ENCODE measurements at places on chromosomes 1 and 21.

- DNase-seq, result no peak
These were observed 3.3 kb upstream of the KIF21B start for GRCh38 chr1:201026836-201027235.

DNA sequence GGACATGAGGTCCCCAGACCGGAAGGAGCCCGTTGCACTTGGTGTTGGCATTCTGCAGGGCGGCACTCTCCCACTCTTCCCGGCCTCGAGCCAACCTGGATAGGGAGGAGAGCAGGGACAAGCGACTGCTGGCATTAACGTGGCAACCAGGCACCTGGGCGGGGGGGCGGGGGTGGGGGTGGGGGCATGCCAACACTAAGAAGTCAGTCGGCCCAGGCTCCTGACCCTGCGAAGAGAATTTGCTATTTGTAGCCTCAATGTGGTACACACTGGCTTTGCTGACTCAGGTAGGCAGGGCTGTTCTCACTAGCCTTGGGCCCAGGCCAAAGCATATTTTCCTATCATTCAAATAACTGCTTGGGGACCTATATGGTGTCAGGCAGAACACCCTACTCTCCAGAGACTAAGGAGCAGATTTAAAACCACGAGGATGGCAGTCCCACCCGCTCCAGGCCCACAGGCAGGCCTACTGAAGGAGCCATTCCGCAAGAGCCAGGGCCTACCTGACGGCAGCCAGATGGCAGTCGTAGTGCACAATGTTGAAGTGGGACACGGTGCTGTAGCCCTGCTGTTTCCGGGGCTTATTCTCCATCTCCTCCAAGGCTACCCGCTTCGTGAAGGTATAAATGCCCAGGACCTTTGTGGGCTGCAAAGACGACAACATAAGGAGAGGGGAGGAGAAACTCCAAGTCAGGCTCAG, 123.7 kb downstream of the UBR4 start:
- no peak for DNase-seq

DNA sequence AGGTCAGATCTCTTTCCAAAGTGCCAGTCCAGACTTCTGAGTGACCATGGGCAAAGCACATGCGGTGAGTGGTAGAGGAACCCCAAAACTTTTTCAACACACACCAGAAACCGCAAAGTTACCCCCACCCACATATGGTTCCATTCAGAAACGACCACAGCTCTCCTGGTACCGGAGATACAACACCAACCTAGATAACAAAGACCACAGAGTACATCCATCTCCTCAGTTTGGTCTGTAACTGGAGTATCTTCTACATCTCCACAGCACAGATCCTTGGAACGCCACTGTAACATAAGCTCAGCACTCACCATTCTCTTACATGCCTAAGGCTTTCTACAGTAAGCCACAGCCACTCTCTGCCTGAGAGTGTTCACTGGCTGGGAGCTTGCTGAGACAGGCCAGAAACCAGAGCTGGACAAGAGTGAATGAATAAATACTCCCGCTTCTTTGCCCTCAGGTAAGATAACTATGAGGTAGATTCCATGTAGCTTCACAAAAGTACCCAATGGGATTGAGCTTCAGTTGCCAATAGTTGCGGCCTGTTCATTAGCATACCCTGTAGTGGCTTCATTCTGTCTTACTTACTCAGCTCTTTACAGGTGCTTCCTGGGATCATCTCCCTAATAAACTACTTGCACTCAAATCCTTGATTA, 81.8 kb downstream of the SMYD3 start:
- DNase-seq, result no peak

DNA sequence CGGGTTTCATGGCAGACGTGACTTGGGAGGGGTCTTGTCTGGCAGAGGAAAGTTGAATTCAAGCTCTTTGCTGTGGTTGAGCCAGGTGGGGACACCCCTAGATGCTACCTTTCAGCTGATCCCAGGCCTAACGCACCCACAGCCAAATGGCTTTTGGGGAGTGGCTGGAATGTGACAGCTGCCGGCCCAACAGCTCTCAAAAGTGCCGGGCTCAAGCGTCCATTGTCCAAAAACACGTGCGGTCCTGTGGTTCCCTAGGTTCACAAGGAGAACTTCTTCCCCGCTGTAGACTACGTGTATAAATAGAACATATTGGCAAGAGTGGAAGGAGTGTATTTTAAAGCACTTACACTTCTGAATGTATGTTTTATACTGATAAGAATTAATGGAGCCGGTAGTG, 87.1 kb upstream of the ARHGEF16 start:
- no peak for DNase-seq

DNA sequence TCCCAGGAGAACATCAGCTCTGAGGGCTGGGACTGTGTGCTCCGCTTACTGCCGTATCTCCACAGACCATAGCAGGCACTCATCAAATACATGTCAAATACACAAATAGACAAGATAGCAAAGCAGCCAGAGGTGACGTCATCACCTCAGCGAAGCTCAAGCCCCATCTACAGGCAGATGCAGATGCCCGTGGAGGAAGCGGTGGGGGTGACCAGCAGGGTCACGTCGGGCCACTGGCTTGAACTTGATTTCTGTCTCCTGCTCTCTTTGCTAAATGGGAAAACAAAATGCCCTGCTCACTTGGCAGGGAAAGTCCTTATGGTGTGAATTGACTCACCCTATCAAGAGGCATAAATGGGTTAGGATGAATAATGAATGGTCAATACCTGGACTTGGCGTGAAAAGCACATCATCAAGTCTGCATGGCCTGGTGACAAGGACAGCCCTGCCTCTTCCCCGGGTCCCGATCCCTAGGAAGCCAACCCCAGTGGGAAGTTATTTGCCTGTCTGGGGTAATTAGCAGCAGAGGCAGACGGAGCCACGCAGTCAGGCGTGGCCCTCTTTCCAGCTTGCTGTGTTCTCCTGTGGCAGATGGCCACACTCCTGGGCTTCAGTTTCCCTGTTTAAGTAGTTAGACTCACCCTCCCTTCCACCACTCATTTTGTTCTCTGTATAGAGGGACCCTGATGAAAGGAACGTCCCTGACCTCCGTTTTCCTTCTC, 536.0 kb downstream of the NPHP4 start:
- DNase-seq, result no peak

DNA sequence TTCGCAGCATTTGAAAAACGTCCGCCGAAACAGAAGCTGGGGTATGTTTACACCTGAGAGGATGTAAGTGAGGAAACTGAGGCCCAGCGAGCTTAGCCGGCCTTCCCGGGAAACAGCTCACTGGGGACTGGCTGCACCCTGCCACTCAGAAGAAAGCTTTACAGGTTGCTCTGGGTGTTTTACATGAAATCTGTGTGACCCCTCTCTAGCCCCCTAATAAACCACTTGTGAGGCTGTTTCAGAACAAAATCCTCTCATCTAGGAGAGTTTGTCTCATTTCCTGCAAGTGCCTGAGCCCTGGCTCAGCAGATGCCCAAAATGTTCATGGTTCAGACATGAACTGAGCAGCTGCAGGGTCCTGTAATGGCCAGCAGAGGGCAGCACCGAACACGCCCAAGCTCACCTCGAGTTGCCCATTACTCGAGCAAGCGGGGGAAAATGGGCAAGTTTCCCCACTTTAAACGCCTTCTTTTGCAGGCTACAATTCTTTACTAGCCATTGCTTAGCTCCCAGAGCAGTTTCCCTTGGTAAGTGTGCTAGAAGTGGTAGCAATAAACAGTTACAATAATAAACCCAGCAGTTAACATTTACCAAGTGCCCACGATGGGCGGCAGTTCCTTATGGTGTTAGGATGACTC, 76.4 kb downstream of the FHAD1 start:
- DNase-seq, result peak; percentile 61

- no peak for DNase-seq
These were observed 8.5 kb upstream of the MRPS15 start for GRCh38 chr1:36472656-36473055.

DNA sequence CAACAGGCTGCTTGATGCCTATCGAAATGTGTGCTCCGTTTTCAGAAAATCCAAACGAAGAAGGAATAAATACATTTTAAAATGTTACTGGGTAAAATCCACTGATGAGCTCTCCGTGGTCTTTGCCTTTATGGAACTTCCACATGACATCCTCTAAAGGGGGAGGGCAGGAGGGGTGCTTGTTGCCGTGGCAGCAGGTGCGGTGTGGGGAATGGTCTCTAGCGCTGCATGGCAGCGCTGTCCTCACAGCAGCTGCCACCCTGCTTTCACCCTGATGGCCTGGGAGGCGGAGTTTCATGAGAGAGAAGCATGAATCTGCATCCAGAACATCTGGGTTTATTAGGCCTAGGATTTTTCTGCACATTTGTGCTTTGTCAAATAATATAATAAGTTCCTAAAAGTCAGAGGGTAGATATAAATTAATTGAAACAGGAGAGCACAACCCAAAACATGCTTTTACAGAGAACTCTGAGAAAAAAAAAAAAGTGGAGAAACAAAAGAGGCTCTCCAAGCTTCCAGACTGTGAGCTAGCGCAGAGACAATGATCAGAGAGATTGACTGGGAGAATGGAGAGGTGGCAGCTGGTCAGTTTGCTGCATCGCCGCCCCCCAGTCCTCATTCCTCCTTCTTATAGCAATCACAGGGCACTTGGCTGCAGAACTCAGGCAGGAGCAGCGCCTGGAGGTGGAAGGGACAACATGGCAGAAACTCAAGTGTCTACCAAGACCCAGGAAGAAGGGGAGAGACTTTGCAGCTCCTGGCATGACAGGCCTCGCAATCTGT, 228.6 kb downstream of the DSCAM start:
- no peak for DNase-seq

GRCh38 chr1:214662223-214662785, 59.3 kb downstream of the CENPF start:
- DNase-seq, result no peak

DNA sequence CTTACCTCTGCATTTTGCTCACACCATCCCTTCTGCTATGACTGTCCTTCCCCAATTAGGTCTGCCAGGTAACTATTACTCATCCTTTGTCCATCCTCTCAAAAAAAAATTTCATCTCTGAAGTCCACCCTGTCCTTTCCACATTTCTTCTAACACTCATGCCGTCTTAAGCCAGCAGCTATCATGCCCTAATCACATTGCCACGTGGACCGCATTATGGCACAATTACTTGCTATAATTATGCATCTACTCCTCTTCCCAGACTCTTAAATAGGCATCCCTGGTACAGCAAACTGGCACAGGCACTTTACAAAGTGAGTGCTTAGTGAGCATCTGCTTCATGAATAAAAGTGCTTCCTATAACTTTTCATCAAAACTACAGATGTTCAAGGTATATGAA, 295.4 kb upstream of the ESRRG start:
- DNase-seq, result no peak

- no peak for DNase-seq
These were observed 351.0 kb downstream of the PDE4B start for GRCh38 chr1:66143651-66144050.

GRCh38 chr1:56430141-56430839, 149.1 kb downstream of the PLPP3 start:
- DNase-seq, result no peak

DNA sequence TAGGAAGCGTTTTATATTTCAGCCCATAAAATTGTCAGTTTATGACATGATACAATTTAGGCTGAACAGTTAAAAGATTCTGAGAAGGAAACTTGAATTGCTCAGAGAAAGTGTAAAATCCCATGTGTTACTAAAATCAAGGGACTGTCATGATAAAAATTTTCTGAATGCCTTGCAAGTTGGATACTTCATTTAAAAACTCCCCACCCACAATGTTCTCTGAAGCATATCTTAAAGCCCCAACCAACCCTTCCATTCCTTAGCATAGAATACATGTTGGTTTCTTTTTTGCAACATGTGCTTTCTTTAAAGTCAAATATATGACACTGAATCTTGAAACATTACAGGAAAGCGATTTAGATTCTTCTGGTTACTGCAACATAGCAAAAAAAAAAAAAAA, 97.4 kb downstream of the MRPL39 start:
- no peak for DNase-seq

GRCh38 chr1:201096041-201096461, 16.2 kb downstream of the CACNA1S start:
- DNase-seq, result no peak
